GM19239 (cell line): ENCODE measurements at places on chromosomes 2 and 18.

GRCh38 chr18:36187826-36188721 lies 777 bp downstream of the MOCOS start:
- DNase-seq = no peak

DNA sequence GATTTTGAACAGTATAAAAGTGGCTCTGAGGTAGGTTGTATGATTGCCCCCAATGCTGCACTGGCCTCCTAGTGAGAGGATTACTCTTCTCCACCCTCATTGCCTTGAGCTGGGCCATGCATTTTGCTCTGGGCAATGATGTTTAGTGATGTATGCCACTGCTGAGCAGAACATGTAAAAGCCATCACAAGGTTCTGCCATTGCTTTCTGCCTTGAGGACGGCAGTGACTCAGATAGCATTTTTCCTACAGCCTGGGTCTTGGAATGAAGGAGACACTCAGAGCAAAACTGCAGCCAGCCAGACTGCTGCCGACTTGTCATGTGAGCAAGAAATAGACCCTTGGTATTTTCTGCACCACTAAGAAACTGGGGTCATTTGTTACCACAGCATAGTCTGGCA lies 27.6 kb downstream of the GPATCH11 start:
- DNase-seq = no peak

DNA sequence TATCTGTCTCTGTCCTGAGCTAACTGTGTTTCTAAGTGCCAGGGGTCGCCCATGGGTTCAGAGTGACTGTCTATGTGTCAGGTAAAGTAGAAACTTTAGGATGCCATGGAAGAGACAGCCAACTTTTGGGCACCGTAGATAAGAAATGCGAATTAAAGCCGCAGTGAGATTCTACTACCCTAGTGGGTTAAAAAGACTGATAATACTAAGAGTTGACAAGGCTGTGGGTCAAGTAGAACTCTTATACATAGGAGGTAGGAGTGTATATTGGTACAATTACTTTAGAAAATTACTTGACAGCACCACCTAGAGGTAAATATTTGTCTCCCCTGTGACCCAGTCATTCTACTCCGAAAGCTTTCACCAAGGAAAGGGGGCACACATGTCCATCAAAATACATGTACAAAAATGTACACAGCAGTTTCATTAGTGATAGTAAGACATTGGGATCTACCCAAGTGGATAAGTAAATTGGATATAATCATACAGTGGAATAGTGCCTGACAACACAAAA lies 371.3 kb downstream of the SLC4A3 start:
- no peak for DNase-seq

DNA sequence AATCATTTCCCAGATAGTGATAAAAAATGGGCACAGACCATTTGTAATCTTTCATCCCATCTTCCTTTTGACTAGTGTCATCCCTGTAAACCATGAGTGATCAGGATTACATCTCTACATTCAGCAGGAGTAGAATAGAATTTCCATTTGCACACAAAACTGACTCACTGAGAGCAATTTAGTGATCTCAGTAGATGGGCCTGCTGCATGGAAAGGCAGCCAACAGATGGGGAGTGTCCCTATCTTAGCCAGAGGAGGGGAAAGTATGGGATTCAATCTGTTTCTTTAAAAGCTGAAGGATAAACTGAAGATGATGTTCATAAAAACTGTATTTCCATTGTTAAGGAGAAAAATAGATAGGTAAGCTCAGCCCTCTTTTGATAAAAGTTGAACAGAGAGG lies 441.7 kb downstream of the ZNF521 start:
- DNase-seq = no peak

DNA sequence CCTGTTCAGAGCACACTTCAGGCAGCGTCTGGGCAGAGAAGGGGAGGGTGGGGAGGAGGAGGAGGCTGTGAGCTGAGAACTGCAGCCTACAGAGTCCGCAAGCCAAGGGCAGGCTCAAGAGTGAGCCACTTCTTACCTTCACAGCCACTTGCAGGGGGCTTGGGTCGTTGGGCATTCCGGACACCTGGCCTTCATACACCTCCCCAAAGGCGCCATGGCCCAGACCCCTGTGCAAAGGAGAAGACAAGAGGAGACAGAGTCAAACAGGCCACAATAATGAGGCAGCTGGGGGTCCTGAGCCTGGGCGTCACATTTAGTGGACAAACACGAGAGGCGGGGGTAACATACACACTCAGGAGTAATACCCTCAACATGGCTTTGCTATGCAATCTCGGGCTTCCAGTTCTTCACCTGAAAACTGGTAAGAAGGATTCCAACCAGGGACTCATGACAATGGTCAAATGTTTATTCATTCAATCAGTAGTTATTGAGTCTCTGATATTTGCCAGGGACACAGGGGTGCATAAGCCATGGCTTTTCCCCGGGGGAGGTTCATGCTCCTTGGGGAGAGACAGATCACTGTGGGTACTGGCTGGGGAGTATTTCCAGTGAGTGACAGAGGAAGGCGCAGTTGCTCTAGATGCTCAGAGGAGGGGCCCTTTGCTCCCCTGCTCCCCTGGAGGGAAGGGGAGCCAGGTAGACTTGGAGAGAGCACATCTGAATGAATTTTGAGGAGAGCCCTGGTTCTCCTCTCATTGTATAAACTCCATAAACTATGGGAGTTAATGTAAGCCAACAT lies 107.4 kb downstream of the CLIP4 start:
- DNase-seq = no peak

- DNase-seq = no peak
These were observed 48.3 kb downstream of the THUMPD2 start for GRCh38 chr2:39730685-39731302.

DNA sequence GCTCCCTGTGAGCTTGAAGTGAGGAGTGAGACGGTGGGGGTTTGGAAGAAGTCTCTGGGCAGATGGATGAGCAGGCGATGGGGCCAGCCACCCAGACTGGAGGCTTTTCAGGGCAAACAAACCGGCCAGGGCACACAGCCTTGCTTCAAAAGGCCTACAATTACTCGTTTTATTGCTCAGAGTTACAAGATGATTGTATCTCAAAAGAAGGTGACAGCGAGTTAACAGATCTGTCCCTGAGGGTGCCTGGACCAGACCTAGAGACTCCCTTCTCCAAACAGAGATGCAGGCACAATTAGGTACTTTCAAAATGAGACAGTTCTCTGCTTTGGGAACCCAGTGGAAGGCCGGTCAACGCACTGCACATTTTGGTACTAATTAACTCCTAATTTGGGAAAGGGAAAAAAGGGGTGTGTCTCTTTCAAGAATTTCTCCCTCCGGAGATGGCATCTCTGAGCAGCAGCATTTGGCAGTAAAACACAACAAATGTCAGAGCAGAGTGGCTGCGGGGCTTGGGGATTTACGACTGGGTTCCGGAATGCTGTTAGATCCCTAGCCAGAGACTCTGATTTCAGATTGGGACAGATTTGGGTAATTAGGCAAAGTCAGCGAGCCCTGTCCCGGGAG lies 226.7 kb downstream of the TTC32 start:
- DNase-seq = no peak

DNA sequence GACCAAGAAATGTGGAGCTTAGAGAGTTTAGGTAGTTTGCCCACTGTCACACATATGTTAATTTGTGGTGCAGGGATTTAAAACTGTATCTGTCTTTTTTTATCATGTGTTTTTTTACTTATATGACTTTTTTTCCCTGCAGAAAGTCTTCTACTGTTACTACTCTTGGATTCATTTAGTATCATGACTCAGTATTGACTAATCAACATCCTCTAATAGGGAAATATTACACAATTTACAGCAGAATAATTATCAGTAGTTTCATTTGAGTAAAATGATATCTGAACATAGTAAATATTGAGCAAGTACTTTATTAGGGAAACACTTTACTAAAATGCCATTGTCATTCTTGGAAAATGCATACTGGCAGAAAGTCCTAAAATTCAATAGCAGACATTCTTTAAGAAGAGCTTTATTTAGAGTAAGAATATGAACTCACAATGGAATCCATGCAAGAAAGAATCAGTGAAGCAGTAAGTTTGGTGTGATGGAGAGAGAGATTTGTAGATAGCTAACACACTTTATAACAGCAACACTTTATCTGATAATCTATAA lies 425.9 kb upstream of the SLC8A1 start:
- DNase-seq = no peak
